Kidney epithelial cell (primary cell): ENCODE measurements at places on chromosomes 4 and X.

- peak; percentile 38 for DNase-seq
These were observed 133.9 kb downstream of the TET2 start for GRCh38 chr4:105280338-105281123.

DNA sequence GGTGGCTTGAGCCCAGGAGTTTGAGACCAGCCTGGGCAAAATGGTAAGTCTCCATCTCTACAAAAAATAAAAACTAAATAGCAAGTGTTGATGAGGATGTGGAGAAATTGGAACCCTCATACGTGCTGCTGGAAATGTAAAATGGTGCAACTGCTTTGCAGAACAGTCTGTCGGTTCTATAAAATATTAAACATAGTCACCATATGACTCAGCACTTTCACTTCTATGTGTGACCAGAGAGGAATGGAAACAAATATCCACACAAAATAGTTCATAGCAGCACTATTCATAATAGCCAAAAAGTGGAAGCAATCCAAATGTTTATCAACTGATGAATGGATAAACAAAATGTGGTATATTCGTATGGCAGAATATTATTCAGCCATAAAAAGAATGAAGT is 60.8 kb upstream of the FMR1 start:
- DNase-seq = no peak

DNA sequence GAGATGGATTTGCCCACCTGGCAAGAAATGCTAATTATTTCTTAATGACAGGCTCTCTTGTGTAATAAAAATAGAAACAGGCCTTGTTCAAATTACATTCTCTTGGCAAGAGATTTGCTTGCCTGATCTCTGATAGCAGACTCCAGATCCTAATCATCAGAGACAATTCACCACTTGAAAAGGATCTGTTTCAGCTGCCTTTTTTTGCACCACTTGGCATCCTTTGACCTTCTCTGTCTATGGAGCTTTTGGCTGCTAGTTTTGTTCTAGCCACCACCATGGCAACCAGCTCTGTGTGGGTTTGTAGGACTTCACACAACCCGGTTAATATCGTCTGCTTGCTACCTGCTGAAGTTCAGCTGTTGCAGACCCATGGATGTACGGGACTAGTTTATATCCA is 241.1 kb upstream of the TLL1 start:
- DNase-seq = no peak

DNA sequence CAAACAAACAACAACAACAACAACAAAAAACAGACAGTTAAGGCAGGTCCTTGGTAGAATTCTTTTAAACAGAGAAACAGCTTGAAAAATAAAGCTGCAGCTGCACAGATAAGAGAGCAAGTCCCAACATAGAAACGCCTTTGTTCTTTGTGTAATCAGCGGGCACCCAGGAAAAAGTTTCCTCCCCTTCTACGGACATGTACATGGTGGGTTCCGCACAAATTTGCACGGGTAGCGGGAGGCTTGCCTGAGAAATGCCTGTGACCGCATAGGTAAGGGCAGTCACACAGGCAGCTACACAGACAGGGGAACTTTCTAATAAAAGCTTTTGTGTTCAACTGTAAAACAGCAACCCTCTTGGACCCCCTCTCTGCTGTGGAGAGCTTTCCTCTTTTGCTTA is 25.7 kb upstream of the CT47A1 start:
- no peak for DNase-seq

GRCh38 chr4:13483136-13483767 is 888 bp downstream of the RAB28 start:
- DNase-seq = no peak

DNA sequence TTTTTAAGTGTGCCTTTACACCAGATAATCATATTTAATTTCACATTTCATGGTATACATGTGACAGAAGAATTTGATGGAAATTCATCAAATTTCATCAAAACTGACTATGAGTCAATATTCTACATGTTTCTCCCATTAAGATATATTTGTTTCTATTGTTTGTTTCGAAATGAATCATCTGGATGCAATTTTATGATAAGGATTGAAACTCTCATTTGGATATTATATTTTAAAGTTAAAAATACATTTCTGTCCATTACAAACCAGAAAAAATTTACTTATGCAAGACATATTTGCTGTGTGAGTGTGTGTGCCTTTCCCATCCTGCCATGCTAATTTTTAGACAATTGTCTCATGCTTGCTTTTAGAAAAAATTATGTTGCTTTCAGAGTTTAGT is 52.2 kb downstream of the SULT1B1 start:
- DNase-seq = no peak

DNA sequence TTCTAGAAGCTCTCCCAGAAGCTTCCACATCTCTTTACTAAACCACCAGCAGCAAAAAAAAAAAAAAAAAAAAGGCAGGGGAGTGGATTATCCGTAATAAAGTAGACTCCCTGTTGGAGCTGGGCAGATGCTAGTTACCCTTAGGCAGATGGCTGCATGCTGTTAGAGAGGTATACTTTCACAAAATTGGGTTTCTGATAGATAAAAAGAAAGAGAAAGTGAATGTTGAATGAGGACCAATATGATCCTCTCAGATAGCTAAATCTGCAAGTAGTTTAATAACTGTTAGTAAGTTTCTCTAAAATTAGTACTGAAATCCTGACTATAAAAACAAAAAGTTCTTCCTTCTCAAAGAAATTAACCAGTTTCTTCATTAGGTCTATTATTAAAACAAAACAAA is 195.4 kb downstream of the ANAPC10 start:
- no peak for DNase-seq

GRCh38 chr4:152590179-152591031 is 54.5 kb upstream of the FBXW7 start:
- peak; percentile 80 for DNase-seq

- DNase-seq = no peak
These were observed 879.1 kb downstream of the SH3BGRL start for GRCh38 chrX:82081027-82081426.

DNA sequence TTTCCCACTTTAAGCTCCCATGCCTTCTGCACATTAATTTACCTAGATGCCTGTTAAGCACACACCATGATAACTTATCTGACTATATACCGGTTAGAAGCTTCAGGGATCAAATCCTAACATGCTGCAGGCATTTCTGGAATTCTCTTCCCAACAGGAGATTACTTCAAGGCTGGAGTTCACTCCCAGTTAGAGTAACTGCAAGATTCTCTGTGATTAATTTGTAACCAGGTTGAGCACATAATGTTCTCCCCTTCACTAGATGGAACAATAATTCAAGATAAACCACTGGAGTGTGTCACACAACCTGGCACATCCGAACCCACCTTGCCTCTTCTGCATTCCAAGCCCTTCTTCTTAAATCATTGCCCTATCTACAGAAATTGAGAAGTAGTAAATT is 11.8 kb upstream of the UGT2A3 start:
- DNase-seq = peak; percentile 60
